NCI-H510A (cell line): ENCODE measurements at places on chromosomes 3 and 15.

DNA sequence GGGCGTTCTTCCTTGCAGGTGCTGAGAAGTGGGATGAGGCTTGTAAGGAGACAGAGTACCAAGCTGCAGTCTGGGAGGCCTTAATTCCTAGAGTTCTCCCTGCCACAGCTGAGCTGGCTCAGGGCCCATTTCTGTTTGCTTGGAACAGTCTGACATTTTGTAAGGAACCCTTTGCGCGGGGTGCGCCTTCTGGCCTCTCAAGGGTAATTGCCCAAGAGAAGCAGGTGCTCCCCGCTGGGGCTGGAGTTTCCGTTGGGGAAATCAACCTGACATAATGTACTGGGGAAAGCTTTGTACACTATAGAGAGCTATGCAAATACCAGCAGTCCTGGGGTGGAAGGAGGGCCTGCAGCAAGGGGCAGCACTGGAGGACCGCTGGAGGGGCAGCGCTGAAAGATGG is 83.6 kb downstream of the HMG20A start:
- DNase-seq: peak; percentile 62

GRCh38 chr3:157166115-157166514 is 6.2 kb upstream of the CCNL1 start:
- no peak for DNase-seq

GRCh38 chr15:83287541-83288027 is 3.1 kb upstream of the BNC1 start:
- no peak for DNase-seq

DNA sequence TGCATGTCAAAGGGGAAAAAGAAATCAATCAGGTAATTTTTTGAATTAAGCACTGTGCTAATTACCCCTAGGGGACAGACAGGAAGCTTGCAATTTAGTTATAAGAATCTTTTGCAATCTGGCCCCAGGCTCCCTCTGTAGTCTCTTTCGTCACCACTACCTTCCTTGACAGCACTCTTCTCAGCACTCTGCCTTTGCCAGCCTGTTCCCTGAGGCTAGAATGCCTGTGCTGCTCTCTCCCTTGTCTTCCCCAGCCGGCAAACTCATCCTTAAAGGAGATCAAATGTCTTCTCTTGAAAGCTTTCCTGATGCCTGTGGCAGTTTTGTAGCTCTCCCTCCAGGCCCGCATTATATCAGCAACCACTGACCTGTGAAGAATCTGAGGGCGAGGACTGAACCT is 32.4 kb upstream of the PRTG start:
- no peak for DNase-seq

GRCh38 chr3:176514297-176514696 is 683.0 kb downstream of the TBL1XR1 start:
- no peak for DNase-seq

DNA sequence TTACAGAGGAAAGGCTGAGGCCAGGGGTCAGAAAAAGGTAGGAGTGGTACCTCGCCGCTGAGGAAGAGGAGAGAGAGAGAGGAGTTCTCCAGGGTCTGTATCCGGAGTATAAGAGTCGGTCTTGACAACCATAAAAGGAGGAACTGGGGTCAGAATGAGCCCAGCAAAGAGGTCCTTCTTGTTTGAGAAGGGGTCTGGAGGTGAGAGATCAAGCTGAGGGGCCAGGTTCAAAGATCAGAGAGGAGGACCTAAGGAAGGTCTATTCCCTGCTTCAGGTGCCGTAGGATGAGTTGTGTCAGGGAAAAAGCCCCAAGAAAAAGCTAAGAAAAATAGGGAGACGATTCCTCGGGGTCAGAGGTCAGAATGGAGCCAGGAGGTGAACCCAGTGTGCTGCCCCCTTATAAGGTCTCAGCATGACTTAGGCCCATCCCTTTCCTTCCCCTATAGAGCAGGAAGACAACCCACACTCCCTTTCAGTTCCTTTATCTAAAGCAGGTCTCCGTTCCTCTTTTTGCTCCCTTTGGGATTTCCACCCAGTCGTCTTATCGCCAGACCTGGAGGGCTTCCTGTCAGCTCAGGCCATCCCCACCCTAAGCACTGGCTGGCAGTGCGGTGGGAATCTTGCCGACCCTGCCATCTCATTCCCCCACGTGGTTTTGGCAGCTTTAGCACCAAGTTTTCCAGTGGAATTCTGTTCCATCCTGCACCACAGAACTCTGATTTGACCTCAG is 651 bp downstream of the MTMR14 start:
- no peak for DNase-seq

GRCh38 chr3:10957976-10958749 is 34.4 kb upstream of the SLC6A1 start:
- no peak for DNase-seq

DNA sequence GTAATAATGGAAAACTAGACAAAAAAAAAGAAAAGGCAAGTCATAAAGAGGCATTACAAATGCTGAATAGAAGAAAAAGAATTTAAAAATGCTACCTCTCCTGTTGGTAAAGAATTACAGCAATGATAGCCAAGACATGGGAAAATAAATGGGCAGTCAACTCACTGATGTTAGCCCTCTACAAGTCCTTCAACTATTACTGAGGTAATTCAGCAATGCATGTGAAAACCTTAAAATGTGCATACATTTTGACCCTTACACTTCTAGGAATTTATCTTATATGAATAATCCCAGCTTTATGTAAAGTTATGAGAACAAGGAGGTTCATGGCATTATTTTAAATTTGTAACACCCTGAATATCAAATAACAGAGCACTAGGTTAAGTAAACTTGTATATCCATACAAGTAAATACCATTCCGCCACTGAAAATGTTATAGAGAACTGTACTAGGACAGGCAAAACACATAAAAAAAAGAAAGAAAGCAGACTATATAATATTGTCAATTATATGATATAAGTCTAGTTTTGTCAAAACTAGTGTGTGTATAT is 166.8 kb downstream of the SUCLG2 start:
- DNase-seq: no peak

- peak; percentile 41 for DNase-seq
These were observed 91.1 kb upstream of the RNF7 start for GRCh38 chr3:141646760-141647561.

GRCh38 chr3:47409284-47409683 is 28.5 kb downstream of the PTPN23 start:
- DNase-seq: no peak

DNA sequence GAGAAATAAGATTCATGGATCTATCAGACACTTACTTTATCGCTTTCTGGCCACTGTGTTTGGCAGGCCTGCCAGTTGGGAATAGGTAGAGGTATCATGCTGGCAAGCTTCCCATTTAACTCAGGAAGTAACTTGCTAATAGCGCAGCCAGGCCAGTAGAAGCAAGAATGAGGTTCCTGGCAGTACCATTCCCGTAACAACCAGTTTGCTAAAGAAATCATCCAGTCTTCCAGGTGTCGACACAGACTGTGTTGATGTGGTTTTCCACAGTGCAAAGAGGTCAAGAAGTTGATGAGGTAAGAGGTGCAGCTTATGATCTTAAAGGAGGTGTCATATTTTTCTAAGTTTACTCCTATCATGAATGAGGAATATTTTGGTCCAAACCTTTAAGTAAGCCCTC is 46.2 kb downstream of the DPH6 start:
- no peak for DNase-seq

DNA sequence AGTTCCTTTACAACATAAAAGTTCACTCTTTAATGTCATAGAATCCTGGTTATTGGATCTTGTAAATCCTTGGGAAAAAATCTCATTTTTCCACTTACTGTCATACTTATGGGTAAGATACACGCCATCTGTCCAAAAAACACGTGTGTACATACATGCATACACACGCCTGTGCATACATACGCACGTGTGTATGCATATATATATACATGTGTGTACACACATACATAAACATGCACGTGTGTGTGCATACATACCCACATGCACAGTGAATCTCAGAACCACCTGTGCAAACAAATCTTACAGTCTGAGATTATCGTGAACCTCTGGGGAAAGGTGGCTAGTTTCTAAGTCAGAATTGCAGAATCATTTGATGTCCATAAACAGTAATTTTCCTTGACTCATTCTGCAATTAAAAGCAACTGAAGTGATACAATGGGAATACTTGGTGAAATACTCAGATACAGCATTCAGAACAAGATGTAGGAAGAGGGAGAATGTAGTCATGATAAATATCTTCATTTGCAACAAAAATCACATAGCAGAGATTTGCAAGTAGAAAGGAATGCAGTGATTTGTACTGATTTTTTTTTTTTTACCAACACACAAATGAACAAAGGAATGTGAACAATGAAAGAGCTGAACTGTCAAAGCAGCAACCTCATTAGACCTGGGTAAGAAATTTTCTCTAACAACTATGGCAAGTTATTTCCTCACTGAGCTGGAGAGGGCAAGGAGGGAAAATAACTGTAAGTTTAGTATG is 160.6 kb upstream of the POU1F1 start:
- DNase-seq: no peak

- no peak for DNase-seq
These were observed 24.8 kb downstream of the IGF1R start for GRCh38 chr15:98673133-98673532.

DNA sequence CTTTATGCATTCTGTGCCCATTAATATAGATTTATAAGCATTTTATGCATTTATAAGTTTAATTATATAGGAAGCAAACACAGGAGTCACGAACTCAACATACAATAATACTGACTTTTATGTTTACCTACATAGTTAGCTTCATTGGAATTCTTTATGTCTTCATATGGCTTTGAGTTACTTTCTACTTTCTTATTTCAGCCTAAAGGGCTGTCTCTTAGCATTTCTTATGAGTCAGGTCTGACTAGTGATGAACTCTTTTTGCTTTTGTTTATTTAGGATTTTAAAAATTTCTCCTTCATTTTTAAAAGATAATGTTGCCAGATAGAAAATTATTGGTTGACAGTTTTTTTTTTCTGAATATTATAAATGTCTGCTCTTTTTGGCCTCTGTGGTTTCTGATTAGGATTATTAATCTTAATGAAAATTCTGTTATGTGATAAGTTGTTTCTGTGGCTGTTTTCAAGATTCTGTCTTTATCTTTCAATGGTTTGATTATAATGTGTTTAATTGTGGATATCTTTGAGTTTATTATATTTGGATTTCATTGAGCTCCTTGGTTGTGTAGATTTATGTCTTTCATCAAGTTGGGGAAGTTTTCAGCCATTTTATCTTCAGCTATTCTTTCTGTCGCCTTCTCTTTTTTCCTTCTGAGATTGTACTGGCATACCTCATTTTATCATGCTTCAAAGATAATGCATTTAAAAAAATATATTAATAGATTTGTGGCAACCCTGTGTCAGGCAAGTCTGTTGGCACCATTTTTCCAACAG is 54.3 kb downstream of the ATP2C1 start:
- no peak for DNase-seq

DNA sequence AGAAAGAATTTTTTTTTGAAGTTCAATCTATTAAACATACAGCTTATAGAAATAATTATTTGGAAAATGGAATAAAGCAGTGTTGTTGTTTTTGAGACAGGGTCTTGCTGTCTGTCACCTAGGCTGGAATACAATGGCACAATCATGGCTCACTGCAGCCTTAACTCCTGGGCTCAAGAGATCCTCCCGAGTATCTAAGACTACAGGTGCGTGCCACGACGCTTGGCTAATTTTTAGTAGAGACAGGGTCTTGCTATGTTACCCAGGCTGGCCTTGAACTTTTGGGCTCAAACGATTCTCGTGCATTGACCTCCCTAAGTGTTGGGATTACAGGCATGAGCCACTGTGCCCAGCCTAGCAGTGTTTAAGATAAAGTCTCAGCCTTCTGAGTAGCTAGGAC is 8.8 kb downstream of the BNIP2 start:
- no peak for DNase-seq

- DNase-seq: no peak
These were observed 32.5 kb downstream of the PLXNA1 start for GRCh38 chr3:127015282-127016042.

- DNase-seq: no peak
These were observed 250.4 kb downstream of the NTRK3 start for GRCh38 chr15:88006146-88006545.

DNA sequence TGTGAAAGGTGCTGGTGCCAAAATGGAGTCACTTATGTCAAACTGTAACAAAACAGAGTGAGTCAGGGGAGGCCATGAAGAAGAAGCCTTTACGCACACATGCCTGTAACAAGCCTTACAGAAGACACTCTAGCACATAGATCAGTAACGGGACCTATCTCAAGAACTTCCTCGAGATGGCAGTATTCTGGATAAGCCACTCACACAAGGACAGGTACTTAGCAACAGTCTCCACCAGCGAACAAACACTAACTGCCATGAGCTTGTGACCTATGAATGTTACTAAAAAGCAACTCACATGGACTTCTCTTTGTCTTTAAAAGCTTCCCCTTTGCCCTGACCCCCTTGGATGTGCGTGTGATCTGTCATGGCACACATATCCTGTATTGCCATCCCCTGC is 235.1 kb downstream of the CD47 start:
- no peak for DNase-seq
